ENCODE measurements at places on chromosomes 3 and 15. TPM values are rescaled to one million over a fixed set of nuclear protein-coding genes. Genes with fewer than 3 reads are reported as not detected.
A peak's percentile ranks its signal among the peaks of the same experiment; 100 is the strongest.

DNA sequence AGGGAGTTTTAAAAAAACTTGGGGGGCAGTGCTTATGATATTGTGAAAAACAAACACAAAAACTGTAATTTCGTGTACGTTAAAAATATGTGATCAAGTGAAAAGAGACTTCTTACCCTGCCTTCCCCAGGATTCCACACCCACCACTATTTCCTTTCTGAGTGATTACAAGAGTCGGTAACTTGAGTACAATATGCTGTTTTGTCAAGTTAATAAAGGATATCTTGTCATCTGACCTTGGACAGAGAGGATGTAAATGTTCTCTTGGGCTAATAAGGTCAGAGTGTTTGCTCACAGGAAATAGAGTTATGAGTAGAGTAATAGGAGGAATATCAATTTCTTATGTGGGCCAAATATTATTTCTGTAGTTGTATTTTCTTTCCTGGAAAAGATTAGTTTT lies 68.1 kb downstream of the NOX5 start:
- no peak for DNase-seq

DNA sequence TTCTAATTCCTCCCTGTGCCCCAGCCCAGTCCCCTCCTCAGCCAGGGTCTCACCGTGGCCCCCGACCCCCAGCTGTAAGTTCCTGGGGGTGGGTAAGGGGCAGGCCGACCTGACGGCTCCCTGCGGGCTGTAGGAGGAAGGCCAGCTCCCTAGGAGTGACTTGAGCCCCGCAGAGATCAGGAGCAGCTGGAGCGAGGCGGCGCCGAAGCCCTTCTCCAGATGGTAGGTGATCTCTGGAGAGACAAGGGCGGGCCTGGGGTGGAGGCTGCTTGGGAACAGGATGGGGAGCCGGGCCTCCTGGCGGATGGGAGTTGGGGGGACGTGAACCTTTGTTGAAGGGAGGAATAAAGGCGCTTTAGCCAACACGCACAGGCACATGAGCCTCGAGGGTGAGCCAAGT lies 4.2 kb downstream of the SLC28A1 start:
- DNase-seq, result no peak

DNA sequence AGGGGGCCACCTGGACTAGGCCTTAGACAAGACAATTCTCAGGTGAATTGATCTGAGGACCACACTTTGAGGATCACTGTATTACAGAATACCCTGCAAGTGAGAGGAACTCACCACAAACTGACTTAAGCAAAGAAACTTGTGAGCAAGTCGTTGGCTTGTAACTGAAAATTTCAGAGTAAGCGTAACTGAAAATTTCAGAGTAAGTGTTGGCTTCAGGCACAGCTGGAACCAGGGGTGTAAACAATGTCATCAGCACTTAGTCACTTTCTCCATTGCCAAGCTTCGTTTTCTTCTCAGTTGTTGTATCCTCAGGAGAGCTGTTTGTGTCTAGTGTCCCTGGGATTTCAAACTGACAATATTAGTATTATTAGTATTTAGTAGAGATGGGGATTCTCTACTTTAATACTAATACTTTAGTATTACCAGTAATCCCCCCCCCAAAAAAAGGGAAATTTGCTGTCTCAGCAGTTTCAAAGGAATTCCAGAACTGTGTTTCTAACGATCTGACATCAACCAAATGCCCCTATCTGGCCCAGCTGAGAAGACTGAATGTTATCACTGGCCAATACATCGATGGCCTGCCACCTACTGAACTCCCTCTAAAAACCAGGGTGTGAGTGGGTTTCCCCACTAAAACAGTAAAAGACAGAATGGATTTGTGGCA lies 474.4 kb downstream of the NTRK3 start:
- DNase-seq, result no peak

DNA sequence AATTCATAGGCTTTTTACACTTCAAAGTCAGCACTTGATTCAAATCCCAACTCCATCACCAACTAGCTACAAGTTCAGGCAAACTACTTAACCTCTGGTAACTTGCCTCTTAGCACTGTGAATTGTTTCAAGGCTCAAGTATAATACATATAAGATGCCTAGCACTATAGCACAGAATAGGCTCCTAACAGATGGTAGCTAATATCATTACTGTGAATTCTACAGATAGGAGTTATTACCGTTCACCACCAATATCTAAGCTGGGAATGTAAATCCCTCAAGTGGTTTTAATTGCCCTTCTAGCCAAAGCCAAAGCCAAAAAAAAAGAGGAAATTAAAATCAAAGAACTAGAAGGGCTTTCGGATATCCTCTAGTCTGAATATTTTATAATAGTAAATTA lies 15.4 kb downstream of the DLG1 start:
- DNase-seq, result no peak

DNA sequence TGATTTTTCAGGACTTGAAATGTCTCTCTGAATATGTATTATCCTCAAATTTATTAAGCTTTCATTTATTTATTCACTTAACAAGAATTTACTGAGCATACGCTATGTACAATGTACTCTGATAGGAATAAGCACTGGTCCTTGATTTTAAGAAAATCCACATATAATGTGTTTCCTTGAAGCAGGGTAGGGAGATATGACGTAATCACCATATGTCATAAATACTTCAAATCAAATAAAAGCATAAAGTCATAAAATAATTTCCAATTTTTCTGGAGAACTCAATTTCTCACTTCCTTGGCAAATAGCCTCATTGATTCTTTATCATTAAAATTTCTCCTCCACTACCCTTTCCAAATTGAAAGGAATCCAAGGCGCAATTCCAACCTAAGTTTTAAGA lies 177.8 kb upstream of the GAP43 start:
- DNase-seq, result no peak

GRCh38 chr3:131807822-131808221 lies 227.0 kb downstream of the CPNE4 start:
- no peak for DNase-seq

DNA sequence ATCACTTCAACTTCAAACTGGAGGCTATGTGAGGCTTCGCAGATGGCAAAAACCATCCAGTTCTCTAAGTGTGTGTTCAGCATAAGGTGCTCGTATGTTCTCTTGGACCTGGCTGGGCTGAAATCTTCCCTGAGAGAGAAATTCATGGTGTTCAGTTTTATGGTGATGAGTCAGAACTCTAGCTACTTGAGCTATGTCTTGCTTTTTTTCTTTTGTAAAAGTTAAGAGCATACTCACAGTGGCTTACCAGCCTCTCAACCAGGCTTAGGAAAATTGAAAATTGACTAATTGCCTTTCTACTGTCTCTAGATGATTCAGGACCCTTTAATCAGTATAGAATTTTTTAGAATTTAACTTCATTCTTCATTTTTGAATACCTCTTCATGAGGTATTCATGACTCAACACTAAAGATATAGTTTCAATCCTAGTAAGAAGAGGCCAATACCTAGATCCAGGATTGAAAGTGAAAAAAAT lies 617.5 kb downstream of the TBL1XR1 start:
- DNase-seq, result no peak

DNA sequence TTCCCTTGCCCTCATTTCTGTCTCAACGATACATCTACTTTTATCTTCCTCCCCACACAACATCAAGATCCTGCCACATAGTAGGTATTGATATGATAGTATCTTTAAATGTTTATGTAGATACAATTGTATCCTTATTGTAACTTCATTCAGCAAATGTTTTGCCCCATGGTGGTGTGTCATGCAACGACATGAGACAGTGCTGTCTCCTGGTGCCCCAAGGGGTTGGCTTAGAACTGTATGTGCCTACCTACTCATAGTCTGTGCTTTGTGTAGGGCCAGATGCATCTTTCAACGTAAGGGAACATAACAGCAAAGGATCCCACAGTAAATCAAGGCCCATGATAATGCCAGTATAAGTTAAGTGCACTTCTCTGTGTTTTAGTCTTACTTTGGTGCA lies 2.8 kb upstream of the CD47 start:
- DNase-seq, result no peak

DNA sequence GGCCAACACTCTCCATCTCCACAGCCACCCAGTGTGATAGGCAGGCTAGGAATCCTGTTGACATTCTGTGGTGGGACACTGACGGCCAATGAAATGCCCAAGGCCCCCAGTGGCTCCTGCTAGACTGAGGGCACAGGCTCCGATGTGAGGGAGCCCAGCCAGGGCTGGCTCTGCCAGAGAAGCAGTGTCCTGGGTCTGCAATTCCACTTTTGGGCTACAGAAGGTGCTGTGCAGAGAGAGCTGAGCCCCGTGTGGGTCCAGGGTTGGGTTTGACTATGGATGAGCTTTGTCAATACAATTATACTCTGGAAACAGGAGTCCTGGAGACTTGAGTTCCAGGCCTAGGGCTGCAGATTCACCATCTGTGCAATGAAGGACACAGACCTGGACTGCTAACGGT lies 55.7 kb upstream of the TMEM115 start:
- no peak for DNase-seq

DNA sequence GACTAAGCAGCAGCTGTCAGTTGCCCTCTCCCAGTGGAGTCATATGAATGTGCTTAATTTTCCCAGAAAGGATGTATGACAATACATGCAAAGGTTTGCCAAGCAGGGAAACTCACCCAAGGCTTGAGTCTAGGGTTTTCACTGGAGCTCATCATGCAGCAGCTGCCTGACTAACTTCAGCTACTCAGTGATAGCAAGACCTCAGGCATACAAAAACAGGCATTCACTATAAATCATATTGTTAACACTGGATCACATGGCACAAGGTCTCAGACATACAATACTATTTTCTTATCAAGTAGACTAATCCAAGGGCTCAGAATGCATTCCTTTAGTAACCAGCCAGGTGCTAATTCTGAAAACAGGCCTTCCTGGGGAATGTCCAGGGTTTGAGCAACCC lies 85.0 kb upstream of the STAC start:
- DNase-seq, result no peak

DNA sequence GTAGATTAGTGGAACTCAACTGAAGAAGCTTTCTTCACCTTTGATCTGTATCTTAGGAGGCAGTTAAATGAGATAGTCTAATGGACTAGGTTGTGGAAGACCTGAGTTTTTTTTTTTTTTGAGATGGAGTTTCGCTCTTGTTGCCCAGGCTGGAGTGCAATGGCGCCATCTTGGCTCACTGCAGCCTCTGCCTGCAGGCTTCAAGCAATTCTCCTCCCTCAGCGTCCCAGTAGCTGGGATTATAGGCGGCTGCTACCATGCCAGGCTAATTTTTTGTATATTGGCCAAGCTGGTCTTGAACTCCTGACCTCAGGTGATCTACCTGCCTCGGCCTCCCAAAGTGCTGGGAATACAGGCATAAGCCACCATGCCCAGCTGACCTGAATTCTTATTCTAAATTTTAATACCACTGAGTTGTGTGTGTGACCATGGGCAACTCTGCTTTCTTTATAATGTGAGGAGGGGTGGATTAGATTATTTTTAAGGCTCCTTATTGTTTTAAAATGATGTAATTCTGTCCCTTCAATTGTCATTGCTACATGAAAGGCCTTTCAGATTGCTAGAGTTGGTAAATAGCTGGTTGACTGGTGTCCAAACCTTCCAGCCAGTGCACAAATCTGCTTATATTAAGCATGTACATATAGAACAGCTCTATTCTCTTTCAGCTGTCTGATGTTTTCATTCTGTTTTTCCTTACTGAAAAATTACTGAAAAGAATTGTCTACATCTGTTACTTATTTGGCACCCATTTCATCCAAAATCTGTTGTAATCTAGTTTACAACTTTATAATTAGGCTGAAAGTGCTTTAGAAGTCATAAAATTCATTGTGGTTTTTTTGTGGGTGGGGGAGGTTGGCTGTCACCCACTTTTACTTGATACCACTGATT lies 2.3 kb downstream of the LNP1 start:
- DNase-seq, result no peak

- peak; percentile 40 for DNase-seq
Observed at GRCh38 chr15:52076889-52077781, 35.4 kb downstream of the BCL2L10 start.

GRCh38 chr3:113948015-113948917 lies 453 bp downstream of the ZDHHC23 start:
- peak; percentile 66 for DNase-seq

- no peak for DNase-seq
Observed at GRCh38 chr15:66481107-66481856, 16.3 kb downstream of the SNAPC5 start.

DNA sequence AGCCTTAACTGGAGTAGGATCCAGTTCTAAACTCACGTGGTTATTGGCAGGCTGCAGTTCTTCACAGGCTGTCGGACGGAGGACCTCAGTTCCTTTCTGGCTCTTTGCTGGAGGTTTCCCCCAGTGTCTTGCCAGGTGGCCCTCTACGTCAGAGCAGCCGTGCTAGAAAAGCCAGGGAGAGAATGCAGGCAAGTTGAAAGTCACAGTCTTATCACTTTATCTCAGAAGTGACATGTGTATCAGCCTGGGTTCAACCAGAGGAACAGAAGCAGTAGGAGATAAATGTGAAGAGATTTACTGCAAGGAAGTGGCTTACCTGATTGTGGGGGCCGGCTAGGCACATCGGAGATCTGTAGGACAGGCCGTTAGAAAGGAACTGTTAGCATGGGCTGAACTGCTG lies 125.3 kb upstream of the BNIP2 start:
- no peak for DNase-seq

- peak; percentile 32 for DNase-seq
Observed at GRCh38 chr15:68725736-68726135, 95.0 kb downstream of the ANP32A start.

GRCh38 chr3:161314836-161315395 lies 56.4 kb downstream of the SPTSSB start:
- no peak for DNase-seq

DNA sequence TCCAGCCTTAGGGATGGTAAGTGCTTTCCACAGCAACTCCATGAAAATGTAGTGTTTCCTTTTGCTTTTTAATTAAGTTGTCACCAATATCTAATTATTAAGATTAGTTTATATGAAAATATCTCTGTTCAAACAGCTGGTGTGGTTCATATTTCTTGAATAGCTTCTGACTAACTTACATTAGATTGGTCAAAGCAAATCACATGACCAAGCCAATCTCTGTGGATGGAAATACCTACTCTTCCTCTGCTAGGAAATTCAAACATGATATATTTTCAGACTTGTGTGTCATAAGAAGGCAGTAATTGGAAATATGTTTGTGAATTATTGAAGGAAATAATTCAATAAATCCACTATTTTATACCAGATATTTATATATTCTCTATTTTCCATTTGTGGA lies 54.6 kb upstream of the CADM2 start:
- no peak for DNase-seq

Gene OCA2
- total RNA-seq, result 0.31 TPM

Gene GNAT1
- total RNA-seq, result not detected

Gene FBLN2
- total RNA-seq, result 20.7 TPM

Gene MAP1A
- total RNA-seq, result 1.9 TPM

Gene ELL3
- total RNA-seq, result 27.7 TPM

Gene CRTC3
- 23.1 TPM for total RNA-seq

Gene KBTBD8
- 2.6 TPM for total RNA-seq

Gene ZBTB47
- total RNA-seq, result 5.7 TPM

Data from left colon (tissue), 2 donors.